ENCODE measurements at places on chromosomes 11 and 22.
A peak's percentile ranks its signal among the peaks of the same experiment; 100 is the strongest.

DNA sequence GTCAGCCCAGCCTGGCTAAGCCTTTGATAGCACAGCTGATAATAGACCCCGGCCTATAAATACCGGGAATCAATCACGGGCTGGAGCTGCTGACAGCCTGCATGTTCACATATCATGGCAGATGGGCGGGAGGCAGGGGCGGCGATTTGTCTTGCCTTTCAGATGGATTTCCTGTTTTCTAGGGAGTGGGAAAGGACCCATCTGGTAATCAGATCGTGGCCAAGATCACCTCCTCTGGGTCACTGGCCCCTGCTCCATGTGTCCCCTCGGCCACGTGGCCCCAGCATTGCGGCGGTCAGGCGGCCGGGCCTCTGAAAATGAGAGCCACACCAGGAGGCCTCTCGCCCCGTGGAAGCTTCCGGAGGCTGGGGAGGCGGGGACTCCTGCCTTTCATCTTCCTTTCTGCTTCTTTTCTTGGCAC, 36.6 kb downstream of the SMIM38 start:
- DNase-seq: no peak

DNA sequence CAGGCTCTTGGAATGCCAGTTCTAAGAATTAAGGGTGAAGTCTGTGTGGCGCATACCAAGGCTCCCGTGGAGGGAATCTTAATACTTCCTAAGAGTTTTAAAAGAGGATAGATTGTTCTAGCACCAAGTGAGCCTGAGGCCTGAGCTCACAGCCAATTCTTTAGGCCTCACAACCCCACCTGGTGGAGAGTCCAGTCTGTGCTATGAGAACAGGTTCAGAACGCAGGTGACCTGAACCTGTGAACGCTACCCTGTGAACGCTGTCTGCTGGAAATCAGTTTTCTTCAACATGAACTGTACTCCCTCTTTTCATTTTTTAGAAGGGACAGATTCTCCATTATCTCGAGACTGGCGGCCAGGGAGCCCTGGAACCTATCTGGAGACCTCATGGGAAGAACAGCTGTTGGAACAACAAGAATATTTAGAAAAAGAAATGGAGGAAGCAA, 43.2 kb upstream of the DLAT start:
- DNase-seq: peak; percentile 3

GRCh38 chr11:132131961-132132360, 761.5 kb downstream of the NTM start:
- DNase-seq: no peak

GRCh38 chr11:112811783-112812182, 149.4 kb upstream of the NCAM1 start:
- no peak for DNase-seq

GRCh38 chr11:99937330-99937729, 749.8 kb upstream of the ARHGAP42 start:
- no peak for DNase-seq

GRCh38 chr22:23801238-23801821, 14.6 kb downstream of the SMARCB1 start:
- DNase-seq: no peak

DNA sequence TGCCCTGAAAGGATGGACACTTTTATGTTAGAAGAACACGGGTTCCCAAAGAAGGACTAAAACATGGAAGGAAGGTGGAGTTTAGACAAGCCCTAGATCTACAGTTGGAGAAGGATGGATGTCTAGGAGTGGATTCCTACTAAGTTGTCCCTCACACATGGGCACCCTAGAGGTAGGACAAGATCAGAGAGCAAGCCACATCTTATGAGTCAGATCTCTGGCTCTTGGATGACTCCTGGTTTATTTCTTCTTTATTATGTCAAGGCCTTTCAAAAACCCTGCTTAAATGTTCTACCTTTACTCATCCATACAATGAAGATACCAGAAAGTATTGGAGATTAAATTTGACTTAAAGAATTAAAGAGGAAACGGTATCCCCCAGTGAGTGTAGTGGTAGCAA, 34.4 kb downstream of the PRCP start:
- DNase-seq: no peak

DNA sequence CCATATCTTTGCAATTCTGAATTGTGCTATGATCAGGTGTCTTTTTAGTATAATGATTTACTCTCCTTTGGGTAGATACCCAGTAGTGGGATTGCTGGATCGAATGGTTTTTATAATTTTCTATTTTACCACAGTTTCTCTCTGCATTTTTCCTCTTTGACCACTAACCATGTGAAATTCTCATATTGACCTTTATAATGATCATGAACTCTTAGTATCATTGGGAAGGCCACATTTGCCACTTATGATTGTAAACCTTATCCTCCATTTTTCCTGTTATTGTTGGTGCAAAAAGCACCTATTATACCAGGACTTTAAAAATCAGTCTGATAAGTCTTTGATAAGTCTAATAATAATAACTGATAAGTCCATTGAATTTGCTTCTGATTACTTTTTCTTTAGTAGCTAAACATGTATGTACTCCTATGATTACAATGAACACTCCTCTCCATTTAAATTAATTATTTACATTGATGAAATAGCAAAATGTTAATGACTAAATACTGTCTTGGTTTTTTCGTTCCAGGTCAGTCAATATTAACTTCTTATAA, 9.6 kb downstream of the NEAT1 start:
- DNase-seq: no peak

GRCh38 chr11:24900514-24900913, 403.7 kb downstream of the LUZP2 start:
- DNase-seq: no peak

DNA sequence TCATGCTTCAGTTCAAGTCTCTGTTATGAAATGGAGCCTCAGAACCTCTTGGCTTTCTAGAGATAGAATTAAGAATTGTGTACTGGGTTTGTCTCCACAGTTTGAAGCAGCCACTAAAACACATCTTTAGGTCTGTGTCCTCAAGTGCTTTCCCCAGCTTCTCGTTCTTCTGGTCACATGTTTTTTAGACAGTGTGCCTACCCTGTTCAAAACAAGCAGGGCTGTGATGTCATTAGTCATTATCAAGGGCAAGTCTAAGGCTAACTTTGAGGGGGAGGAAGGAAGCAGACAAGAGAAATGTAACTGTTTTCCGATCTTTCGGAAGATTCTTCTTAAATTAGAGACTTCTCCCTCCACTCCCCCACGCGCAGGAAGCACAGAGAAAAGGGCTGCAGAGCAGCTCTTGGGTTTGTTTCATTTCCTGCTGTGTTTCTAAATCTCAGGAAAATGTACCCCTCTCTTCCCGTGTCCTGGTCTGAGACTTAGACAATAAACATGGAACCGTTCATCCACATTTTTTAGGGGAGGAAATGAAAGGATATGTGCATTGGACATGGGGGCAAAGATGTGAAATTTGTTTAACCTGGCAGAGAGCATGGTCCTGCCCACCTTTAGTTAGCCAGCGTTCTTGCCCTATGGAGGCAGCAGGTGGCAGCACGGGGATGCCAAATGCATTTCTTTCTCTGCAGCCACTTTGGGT, 3.1 kb downstream of the AKIP1 start:
- peak; percentile 50 for DNase-seq

DNA sequence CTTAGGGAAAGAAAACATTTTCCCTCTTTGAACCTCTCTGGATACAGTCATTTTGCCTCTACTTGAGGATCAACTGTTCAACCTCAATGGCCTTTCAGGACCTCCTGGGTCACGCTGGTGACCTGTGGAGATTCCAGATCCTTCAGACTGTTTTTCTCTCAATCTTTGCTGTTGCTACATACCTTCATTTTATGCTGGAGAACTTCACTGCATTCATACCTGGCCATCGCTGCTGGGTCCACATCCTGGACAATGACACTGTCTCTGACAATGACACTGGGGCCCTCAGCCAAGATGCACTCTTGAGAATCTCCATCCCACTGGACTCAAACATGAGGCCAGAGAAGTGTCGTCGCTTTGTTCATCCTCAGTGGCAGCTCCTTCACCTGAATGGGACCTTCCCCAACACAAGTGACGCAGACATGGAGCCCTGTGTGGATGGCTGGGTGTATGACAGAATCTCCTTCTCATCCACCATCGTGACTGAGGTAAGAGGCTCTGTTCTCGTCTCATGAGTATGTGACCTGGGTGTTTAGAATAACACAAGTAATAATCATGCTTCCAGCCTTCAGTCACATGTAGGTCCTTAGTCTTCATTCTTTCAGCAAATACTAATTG, 495 bp downstream of the SLC22A9 start:
- no peak for DNase-seq

- no peak for DNase-seq
Observed at GRCh38 chr22:37273126-37273845, 9.0 kb upstream of the CYTH4 start.

DNA sequence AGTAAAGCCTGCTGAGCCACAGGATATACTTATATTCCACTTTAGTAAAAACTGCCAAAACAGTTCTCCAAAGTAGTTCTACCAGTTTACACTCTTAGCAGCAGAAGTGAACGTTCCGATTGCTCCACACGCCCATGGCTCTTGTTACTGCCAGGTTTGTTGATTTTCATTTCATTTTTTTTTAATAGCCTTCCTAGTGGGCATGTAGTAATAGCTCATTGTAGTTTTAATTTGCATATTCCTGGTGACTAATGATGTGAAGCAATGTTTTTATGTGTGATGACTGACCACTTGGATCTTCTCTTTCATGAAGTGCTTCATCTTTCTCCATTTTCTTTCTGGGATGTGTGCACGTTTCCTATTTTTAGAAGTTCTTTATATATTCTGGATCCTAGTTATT, 4.8 kb upstream of the C11orf97 start:
- no peak for DNase-seq

GRCh38 chr11:9840460-9841004, 176.7 kb downstream of the SWAP70 start:
- no peak for DNase-seq

- DNase-seq: no peak
Observed at GRCh38 chr22:45033136-45033535, 23.3 kb upstream of the PHF21B start.

DNA sequence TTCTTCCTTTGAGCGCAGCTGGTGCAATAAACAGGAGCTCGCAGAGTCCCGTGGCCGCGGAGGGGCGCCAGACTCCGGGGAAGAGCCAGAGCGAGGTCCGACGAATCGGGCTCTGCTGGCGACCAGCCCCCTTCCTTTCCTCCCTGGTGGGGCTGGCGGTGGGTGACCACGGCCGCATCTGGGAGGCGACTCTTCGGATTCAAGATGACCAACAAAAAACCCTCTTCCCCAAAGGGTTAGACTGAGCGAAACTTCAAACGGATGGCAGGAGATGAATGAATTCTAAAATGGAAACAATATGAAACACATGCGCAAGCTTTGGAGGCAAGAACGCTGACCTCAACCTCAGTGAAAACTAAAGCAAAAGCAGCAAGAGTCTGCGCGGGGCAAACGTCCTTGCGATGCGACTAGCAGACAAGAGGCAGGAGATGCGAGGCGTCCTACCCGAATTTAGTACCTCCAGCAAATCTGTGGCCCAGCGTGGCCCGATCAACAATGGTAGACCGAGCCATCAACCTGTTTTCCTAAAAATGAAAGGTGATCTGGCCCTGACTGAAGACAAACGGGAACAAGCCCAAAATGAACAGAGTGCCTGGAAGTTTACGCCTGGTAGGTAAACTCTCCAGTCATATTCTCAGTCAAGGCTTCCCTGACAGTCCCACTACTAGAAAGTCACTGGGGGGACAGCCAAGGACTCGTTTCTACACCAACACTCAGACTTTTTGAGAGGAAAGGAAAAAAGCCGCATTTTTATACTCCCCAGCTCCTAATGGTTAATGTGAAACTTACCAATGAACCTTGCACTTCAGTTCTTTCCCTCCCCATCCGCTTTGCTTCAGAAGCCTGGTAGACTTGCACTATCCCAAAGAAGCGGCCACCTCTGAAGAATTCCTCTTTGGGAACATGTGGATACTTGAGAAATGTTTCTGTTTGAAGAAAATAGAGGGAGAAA, 11.6 kb downstream of the MMP3 start:
- DNase-seq: no peak

DNA sequence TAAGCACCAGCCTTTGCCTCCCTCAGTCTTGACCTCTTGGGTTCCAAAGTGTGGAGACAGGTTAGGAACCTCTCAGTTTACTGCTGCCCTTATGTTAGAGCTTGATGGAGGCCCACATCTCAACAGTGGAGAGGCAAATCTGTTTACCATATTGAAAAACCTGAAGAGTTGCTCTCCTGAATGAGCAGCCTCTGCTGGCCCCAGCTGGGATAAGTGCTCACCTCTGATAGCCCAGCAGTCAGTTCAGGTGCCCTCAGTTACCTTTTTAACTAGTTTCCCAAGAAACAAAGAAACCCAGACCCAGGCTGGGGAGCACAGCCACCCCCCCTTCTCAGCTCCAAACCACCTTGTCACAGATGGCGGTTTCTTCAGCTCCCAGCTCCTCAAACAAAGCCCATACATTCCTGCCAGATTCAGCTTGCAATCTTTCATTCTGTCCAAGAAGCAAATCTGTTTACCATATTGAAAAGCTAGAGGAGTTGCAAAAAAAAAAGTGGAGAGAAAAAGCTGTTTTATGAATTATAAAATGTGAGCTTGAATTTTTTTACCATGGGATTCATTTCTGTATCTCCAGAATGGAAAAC, 57.2 kb downstream of the PPFIBP2 start:
- DNase-seq: no peak

DNA sequence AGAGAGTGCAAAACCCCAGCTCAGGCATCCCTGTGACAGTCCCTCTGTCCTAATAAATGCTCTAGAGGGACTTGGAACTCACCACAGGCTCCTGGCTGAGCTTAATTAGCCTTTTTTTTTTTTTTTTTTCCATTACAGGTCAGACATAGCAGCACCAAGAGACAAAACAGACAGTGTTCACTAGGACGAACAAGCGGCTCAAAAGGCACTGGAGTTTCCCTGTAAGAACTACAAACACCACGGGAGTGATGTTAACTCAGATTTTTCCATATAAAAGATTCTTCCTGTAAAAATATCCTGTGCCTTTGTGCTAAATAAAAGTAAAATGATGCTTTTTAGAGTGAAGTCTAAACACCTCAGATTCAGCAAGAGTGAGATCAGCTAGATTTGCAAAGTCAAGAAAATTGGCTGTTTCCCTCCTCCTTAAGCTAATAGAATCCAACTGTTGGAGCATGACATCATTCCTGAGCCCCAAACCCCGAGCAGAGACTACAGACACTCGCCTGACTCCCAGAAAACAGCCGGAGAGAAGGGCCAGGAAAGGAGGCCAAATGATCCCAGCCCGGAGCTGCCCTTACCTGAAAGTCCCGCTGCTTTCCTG, 101.0 kb upstream of the AKIP1 start:
- no peak for DNase-seq

GRCh38 chr22:20748731-20749428, 25.0 kb upstream of the SERPIND1 start:
- DNase-seq: no peak

- DNase-seq: peak; percentile 5
Observed at GRCh38 chr11:70713988-70714665, 315.8 kb downstream of the CTTN start.

- DNase-seq: no peak
Observed at GRCh38 chr11:26698224-26698623, 23.6 kb downstream of the SLC5A12 start.

GRCh38 chr22:37547251-37547741, 13.0 kb upstream of the CDC42EP1 start:
- no peak for DNase-seq

- DNase-seq: no peak
Observed at GRCh38 chr11:118074785-118075184, 2.1 kb upstream of the TMPRSS4 start.

- DNase-seq: no peak
Observed at GRCh38 chr11:6864438-6864837, 1.6 kb downstream of the OR10A2 start.

GRCh38 chr11:8036002-8036802, 44.8 kb upstream of the TUB start:
- no peak for DNase-seq

Data from NCI-H2227 treated with DMSO at 0.1 percent for 48 hours (cell line).